Stimulated activated CD4-positive, alpha-beta T cell treated with anti-CD3 and anti-CD28 coated beads, Interleukin-15, amount 100 ng/mL, for 48 hours (primary cell): ENCODE measurements at places on chromosomes 4 and X.

DNA sequence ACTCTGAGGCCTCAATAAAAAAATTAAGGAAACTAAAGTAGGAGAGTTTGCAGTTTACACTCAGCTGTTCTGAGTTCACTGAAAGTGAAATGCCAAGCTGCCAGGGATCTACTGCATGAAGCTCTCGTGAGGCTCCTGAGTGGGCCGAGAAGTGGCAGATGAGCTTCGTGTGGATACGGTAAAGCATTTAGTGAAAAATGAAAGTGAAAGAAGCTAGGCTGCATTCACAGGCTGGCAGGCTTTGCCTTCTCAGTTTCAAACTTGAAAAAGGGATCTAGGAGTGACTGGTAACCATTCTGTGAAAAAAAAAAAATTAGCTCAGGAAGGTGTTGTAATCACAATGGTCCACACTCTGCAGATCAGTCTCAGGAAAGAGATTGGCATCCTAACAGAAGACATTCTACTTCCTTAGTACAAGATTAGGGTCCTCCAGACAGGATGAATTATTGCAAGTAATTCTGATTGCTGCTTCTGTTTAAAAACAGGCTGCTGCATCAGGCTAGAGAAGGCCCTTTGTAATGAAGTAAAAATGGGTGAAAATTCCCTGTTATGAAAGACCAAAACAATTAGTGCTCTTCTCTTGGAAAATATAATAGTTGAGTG is 679.9 kb downstream of the RPA4 start:
- DNase-seq = peak; percentile 20

GRCh38 chr4:146486565-146486964 is 35.2 kb downstream of the SLC10A7 start:
- no peak for DNase-seq

DNA sequence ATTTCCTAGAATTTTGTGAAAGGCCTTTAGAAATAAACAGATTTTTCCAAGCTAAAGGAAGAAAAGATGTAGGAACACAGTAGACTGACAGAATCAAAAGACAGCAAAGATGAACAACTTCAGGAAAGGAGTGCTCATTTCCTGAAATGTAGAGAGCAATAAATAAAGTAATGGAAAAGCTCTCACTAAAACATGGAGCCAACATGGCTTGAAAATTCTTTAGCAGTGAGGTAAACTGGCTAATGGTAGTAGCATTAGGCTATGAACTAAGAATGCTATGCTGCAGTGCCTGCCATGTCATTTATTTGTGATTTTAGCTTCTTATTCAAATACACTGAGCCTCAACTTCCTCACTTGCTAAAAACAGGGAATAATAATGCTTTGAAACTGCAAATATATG is 108.7 kb downstream of the IQCM start:
- no peak for DNase-seq

GRCh38 chrX:21993265-21993664 is 38.9 kb upstream of the PHEX start:
- no peak for DNase-seq

- peak; percentile 14 for DNase-seq
Measured at GRCh38 chr4:154982187-154983047, 201.3 kb downstream of the RBM46 start.

GRCh38 chr4:123830930-123831329 is 434.3 kb downstream of the SPRY1 start:
- no peak for DNase-seq

DNA sequence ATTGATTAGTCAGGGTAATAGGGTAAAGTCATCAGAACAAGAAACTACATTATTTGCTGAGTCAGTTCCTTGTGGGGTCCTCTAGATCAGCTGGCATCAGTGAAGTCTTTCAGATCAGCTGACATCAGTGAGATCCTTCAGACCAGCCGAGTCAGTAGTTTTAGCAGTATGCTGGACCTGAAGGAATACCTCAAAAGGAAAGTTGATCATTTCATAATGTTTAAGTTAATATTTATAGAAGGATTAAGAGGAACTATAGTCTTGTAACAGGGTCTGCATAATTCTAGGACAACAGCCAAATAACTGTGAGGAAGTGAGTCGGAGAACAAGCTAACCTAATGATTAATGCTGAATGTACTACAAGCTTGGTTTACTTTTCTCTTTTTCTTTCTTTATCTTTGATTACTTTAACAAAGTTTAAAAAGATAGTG is 958 bp upstream of the UGT2B7 start:
- DNase-seq = no peak

DNA sequence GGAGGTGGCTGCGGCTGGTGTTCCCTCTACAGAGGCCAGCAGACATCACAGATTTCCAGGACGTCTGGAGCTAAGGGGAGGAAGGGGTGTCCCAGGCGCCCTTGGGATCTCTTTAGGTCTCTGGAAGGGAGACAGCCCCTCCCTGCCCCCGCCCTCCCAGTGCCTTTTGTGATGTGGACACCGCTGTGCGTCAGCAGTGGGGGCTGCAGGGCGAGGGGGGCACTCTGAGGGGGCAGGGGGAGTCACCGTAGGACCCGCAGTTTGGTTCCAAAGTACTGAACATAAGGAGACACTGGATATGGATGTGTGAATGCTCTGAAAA is 25.6 kb upstream of the MXD4 start:
- DNase-seq = no peak

GRCh38 chrX:2401201-2401589 is 99.6 kb downstream of the DHRSX start:
- no peak for DNase-seq
